ENCODE measurements at places on chromosomes 5 and 9.
A peak's percentile ranks its signal among the peaks of the same experiment; 100 is the strongest.

DNA sequence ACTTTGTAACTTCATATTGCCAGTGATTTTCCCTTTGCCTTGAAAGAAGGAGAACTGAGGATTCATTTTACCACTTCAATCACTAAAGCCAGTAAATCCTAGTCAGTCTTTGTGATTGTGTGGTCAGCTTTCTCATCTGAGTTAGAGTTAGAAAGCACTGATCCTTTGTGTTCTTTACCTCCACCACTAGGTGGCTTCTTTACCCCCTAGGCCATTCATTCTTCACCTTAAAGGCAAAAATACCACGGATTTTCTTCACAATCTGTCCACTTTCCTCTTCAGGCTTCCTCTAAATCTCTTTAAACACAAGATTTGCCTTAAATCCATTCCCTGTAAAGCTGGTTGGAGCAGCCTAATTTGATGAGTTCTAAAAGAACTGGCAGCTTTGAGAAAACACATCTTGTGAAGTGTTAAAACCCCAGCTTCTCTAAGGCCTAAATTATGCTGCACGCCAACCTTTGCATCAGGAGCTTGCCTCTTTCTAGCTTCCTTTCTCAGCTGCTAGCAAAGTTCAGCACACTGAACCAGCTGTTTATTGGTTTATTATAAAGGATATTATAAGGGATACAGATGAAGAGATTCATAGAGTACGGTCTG is 20.4 kb downstream of the BDP1 start:
- DNase-seq, result peak; percentile 40

- no peak for DNase-seq
These were observed 66.5 kb downstream of the EPB41L4B start for GRCh38 chr9:109254317-109254716.

DNA sequence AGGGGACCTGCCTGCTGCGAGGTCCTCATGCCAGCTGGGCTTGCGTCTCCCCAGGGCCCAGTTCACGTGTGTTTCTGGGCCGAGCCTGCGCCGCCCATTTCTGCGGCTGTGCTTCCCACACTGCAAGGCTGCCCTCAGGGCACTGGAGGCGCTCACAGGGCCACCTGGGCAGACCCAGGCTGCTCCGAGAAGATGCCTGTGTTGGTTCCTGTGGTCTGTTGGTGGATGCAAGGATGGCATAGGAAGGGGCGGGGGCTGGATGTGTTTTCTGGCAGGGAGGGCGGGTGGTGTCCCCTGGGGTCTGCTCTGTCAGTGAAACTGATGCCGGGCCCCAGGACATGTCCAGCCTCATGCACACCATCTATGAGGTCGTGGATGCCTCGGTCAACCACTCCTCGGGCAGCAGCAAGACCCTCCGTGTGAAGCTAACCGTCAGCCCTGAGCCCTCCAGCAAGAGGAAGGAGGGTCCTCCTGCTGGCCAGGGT is 25.9 kb downstream of the NKD2 start:
- DNase-seq, result no peak

GRCh38 chr9:109600142-109600541 is 102.0 kb upstream of the PTPN3 start:
- no peak for DNase-seq

GRCh38 chr5:136103118-136103517 is 29.5 kb upstream of the SMAD5 start:
- DNase-seq, result no peak

- no peak for DNase-seq
These were observed 532.1 kb downstream of the CTNND2 start for GRCh38 chr5:11372191-11372590.

DNA sequence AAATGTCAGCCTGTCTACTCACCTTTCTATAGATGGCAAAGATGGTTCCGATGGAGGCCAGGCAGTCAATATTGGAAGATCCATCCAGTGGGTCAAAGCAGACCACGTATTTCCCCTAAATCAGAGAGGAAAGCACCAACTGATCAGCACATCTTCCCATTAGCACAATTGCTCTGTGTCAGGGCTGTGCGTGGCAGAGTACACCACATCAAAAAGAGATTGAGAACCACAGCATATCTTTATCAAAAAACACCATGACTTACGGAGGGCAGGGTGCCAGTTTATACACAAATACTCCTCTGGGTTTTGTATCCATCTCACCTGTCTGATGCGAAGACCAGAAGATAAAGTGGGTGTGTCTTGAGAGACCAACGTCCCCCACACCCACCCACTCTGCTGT is 9.1 kb downstream of the FBP2 start:
- no peak for DNase-seq

DNA sequence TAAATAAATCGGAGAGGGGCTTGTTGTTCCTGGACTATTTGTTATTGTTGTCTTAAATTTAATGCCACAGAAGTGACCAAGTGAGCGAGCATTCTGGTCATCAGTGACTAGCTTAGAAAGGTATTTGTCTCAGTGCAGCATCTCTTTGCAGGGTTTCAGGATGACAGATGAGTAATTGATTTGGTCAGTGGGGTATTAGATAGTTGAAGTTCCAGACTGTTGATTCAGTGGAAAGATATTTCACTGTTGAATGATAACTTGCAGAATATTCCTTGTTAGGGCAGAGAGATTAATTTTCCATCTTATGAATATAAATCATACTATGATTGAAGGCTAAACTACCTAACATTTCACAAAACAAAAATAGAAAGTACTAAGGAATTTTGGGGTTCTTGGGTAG is 122.4 kb downstream of the TRIO start:
- no peak for DNase-seq

GRCh38 chr9:70488793-70489105 is 74.3 kb upstream of the KLF9 start:
- DNase-seq, result no peak

DNA sequence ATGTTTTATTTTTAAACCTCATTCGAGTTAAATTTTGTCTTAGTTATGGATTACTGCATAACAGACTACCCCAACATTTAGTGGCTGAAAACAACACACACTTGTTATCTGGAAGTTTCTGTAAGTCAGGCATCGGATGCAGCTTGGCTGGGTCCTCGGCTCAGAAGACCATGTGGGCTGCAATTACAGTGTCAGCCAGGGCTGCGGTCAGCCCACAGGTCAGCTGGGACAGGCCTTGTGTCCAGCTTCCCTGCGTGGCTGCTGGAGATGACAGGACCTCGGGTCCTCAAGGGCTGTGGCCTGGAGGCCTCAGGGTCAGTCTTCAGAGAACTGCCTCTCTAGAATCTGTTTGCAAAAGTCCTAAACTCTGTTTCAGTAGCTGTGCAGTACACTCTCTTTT is 219.0 kb upstream of the IRX1 start:
- DNase-seq, result no peak

DNA sequence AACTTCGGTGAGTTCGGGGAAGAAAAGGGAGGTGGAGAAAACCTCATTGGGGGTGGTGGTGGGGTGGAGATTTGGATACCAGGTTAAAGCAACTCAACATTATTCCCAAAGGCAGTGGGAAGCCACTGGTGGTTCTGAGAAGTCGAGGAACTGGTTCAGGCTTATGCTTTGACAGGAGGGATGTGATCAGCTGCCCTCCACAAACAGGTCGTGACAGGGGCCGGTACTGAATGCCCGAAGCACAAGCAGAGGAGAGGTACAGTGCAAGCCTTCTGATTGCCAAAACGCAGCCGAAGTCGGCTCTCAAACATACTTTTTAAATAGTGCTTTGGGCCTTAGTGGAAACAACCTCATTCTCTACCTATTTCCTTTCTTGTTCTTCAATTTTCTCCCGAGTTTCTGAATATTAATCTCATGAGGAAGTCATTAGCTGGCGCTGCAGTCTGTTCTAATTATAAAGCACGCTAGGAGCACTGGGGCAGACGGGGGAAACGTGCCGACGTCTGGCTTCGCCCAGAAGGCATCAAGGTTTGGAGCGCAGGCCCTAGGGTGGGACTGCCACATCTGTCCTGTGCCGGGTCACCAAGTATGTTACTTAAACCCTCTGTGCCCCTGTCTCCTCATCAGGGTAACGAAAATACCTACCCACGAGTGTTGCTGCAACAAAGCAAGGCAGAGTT is 27.3 kb downstream of the SHB start:
- no peak for DNase-seq

DNA sequence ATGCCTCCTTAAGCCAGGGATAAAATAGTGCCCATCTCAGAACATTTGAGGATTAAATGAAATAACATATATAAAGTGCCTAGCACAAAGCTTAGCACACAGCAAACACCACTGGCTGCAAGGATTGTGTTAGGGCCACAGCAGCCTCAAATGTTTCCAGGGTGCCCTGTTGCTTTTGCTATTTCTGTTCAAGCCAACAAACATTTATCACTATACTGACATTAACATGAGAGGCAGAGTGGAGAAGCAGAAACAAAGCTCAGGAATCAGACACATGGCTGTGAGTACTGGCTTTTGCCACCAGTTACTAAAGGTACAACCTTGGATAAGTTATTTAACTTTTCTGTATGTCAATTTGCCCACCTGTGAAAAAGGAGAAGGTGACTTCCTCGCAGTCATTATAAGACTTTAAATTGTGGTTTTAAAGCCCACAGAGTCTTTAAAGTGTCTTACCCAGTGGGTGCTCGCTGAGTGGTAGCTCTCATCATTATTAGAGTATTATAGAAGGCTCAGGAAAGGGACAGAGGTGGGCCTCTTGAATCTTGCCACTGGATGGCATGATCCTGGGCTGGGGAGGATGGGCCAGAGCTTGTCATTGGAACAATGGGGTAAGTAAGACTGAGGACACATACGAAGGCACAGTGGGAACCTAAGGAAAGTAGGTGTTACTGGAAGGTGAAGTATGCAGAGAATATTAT is 98.2 kb downstream of the MARCHF3 start:
- no peak for DNase-seq

DNA sequence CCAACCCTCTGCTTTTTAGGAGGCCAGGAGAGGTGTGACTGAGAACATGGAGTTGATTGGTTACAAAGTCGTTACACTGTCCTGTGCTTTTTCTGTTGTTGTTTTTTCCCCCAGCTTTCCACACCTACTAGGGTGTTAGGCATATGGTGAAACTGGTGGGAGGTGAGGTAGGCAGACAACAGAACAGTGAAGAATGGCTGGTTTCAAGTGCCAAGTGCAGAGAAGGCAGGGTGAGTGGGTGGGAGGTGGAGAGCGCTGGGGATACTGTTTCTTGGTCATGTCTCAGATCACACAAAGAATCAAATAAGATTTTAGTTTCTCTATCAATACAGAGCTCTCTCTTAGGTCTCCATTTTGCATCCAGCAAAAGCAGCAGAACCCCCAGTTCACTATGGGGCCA is 2.2 kb upstream of the SPTAN1 start:
- no peak for DNase-seq

- no peak for DNase-seq
These were observed 1.8 kb downstream of the MCTP1 start for GRCh38 chr5:95283022-95283615.

DNA sequence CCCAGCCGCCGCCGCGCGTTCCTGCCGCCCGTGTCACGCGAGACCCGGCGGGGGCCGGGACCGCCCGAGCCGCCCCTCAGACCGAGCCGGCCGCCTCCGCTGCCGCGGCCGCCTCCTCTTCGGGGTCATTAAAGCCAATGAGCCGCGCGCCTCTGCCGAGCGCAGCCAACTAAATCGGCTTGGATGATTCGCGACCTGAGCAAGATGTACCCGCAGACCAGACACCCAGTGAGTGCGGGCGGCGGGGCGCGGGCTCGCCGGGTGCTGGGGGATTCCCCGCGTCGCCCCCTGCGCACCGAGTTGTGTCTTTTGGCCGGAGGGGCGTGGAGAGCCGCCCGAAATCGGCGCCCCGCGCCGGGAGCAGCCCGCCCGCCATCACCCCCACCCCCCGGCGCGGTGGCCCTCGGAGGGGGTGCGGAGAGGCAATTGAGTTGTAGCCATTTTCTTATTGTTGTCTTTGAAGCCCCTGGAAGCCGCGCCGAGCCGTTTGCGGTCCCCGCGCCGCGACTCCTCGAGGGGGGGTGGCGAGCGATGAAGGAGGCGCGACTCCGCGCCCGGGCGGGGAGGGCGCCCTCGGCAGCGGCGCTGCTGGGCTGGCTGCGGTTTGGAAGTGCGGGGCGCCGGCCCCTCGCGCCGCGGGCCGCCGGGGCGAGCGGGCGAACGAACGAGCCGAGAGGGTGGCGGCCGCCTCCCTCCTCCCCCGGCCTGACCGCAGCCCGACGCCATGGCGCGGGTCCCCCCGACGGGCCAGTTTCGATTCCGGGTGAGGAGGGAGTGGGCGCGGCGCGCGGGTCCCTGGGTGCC is 1.0 kb downstream of the TLE4 start:
- peak; percentile 59 for DNase-seq

GRCh38 chr9:129442803-129443511 is 177.9 kb downstream of the C9orf50 start:
- no peak for DNase-seq

- no peak for DNase-seq
These were observed 12.5 kb downstream of the MRPS27 start for GRCh38 chr5:72307573-72307967.
